ENCODE measurements at places on chromosomes 3 and 15.

- DNase-seq = no peak
Observed at GRCh38 chr15:80785811-80786354, 6.7 kb downstream of the CEMIP start.

GRCh38 chr3:36700537-36701248 lies 63.7 kb downstream of the DCLK3 start:
- DNase-seq = peak; percentile 47

- DNase-seq = no peak
Observed at GRCh38 chr3:64151342-64151871, 73.9 kb downstream of the PRICKLE2 start.

DNA sequence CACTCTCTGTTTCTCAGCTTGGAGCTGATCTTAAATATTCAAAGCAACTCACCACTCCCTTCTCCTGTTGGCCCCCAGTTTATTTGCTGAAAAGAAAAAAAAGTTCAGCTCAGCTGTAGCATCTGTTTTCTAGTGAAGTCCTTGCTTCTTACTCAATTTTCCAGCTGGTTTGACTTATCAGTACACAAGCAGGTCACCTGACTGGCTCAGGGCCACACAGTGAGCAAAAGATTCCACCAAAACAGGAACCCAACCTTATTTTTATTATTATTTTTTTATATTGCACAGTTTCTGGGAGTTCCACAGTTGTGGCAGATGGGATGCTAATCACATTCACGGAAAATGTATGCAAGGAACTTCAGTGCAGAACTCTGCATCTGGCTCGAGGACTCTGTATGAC lies 390.7 kb upstream of the RGMA start:
- no peak for DNase-seq

DNA sequence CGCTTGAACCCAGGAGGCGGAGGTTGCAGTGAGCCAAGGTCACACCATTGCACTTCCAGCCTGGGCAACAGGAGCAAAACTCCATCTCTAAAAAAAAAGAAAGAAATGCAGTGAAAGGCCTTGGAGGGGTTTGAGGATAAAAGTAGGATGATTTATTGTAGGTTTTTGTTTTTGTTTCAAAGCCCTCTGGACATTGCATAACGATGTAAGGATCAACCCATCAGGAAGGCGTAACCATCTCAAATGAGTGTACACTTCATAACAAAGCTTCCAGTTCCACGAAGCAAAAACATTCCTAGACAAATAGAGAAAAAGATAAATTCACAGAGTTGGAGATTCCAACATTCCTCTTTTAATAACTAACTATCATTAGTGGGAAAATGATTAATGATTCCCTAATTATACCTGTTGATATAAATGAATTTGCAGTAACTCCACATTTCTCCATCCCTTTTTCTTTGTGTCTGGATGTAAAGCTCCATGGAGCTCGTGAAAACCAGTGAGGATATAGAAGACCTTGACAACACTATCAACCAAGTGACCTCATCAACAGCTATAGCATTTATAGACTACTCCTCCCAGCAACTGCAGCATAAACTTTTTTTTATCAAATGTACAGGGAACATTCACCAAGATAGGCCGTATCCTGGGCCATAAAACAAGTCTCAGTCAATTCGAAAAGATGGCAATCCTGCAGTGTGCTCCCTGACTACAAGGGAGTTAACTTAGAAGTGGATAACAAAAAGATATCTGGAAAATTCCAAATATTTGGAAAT lies 48.7 kb upstream of the PPP4R2 start:
- DNase-seq = no peak

DNA sequence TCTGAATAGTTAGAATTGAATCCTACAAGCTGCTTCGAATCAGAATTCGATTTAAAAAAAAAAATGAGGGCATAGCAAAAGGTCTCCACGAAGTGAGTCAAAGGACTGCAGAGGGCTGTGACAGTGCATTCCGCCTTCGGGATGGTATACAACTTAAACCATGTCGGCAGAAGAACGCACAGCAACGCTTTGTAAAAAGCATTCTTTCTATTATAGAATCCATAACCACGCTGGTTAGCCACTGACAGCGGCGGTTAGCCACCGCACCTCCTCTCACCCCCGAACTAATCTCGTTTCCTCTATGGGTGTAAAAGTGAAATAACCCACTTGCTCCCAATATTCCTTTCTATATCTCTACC lies 664 bp upstream of the PIK3CA start:
- DNase-seq = no peak

DNA sequence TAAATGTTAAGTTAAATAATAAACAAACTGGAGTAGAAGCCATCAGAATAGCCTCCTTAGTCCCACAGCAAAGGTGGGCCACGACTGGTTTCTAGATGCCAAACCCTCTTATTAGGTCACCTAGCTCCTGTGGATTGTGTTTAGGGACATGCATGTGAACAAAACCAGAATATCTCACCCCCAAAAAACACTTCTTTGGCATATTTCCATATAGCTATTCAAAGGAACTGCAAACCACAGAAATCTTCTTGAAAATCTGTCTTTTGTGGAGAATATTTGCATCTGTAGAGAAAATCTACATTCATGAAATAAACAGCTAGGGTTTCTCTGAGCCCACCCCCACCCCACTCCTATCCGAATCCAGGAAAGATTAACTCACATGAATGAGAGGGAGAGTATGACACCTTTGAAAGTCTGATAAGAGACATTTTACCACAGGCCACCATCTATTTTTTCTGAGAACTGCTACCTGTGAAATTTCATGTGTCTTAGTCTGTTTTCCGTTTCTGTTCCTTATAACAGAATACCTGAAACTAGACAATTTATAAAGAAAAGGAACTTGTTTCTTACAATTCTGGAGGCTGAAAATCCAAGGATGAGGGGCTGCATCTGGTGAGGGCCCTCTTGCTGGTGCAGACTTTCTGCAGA lies 159.4 kb downstream of the NEK10 start:
- DNase-seq = no peak

- DNase-seq = no peak
Observed at GRCh38 chr3:61182662-61183061, 68.6 kb downstream of the FHIT start.

DNA sequence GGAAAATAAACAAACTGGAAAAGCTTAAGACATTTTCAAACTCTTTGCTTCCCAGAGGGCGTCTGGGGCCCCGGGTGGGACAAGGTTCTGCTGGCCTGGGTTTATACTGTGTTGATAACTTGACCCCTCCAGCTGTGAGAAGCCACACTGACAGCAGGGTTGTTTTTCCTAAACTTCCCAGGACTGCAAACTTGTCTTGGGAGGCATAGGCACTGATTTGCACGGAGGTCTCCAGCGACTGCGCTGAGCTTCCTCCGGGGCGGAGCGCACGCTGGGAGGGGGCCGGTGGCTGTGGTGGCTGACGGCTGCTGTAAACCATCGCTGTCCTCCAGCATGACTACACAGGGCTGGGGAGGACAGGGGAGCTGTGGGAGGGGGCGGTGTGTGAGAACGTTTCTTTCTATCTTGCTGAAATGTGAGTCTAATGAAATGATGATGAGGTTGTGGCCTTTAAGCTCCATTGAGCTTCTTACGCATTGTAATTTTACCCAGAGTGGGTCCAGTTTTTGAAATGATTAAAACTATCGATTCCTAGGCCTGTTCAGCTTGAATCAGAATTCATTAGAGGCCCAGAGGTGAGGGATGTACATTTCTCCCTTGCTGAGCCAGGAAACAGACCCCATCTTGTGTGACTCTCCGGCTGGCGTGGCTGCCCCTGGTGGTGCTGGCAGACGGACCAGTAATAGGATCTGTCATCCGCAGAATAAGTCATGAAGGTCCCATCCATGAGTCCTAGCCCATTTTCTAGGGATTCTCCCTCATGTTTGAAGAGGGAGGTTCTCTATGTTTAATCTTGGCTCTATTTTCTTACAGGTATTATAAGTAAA lies 40.5 kb upstream of the VPS8 start:
- no peak for DNase-seq

- DNase-seq = no peak
Observed at GRCh38 chr3:160016972-160017371, 28.3 kb downstream of the IL12A start.
